ENCODE measurements at places on chromosomes 5 and 9.
A peak's percentile ranks its signal among the peaks of the same experiment; 100 is the strongest.

GRCh38 chr5:95773335-95774059 lies 42.4 kb downstream of the RHOBTB3 start:
- peak; percentile 43 for DNase-seq

DNA sequence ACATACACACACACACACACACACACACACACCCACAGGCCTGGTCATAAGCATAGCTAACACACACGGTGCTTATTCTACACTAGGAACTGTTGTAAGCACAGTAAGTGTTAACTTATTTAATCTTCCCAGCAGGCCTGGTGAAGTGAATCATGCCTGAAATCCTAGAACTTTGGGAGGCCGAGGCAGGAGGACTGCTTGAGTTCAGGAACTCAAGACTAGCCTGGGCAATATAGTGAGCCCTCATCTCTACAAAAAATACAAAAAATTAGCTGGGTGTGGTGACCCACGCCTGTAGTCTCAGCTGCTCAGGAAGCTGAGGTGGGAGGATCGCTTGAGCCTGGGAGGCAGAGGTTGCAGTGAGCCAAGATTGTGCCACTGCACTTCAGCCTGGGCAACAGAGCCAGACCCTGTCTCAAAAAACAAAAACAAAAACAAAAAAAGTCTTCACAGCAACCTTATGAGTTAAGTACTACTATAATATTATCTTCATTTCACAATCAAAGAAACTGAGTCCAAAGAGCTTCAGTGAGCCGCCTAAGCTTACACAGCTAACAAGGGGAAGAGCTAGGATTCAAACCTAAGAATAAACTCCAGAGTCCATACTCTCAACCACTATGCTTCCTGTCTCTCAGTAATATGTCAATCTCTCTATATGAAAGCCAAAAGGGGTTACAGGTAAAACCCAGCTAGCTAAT lies 2.3 kb downstream of the MEGF9 start:
- no peak for DNase-seq

DNA sequence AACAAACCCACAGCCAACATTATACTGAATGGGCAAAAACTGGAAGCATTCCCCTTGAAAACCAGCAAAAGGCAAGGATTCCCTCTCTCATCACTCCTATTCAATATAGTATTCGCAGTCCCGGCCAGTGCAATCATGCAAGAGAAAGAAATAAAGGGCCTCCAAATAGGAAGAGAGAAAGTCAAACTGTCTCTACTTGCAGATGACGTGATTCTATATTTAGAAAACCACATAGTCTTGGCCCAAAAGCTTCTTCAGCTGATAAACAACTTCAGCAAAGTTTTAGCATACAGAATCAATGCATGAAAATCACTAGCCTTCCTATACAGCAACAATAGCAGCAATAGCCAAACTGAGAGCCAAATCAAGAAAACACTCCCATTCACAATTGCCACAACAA lies 333.7 kb upstream of the EDIL3 start:
- no peak for DNase-seq

DNA sequence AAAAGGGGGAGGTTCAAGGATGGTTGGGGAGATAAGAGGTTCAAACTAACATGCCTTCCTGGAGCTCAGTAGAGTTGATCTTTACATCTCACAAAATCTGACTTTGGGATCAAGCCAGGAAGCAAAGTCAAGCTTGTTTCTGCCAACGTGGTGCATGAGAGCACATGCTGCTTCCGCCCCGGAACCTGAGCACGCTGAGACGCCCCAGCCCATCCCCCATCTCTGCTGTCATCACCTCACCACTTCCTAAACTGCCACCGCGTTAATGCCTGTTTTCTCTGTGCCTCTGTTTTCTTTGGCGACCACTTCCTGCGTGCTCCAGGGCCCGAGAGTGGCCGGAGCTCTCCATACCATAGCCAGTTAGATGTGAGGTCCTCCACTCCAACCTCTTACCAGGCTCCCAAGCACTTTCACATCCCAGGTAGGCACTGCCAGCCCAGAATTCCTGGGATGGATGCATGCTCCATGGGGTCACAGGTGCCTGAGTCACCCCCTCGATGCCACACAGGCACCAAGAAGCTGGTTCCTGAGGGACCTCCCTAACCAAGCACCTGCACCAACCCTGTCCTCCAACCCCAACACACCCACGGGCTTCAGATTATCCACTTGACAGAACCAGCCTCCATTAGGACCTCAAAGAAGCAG lies 31.2 kb upstream of the AFAP1L1 start:
- DNase-seq: no peak

- no peak for DNase-seq
Measured at GRCh38 chr9:137128862-137129455, 10.0 kb upstream of the GRIN1 start.

DNA sequence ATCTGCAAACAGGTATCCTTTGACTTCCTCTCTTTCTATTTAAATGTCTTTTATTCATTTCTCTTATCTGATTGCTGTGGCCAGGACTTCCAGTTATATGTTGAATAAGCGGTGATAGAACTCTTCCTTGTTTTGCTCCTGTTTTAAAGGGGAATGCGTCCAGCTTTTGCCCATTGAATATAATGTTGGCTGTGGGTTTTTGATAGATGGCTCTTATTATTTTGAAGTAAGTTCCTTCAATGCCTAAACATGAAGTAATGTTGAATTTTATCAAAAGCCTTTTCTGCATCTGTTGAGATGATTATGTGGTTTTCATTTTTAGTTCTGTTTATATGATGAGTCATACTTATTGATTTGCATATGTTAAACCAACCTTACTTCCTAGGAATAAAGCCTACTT lies 300.5 kb upstream of the CTNND2 start:
- no peak for DNase-seq

DNA sequence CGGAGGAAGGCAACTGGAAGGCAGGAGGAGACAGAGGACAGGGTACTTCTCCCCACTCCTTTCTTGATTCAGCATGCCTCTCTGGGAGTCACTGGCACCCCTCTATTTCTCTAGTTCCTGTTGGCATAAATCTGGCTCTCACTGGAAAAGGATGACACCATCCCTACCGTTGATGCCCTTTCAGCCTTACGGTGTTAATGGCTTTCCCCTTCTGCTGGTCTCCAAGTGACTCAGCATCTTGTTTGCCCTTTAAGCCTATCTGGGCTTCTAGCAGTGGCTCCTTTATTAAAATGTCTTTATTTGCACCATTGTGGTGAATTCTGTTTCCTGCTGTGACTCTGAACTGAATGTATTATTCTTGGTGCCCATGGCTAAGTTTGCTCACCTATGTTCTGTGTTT lies 227.3 kb upstream of the GLRA1 start:
- DNase-seq: no peak

DNA sequence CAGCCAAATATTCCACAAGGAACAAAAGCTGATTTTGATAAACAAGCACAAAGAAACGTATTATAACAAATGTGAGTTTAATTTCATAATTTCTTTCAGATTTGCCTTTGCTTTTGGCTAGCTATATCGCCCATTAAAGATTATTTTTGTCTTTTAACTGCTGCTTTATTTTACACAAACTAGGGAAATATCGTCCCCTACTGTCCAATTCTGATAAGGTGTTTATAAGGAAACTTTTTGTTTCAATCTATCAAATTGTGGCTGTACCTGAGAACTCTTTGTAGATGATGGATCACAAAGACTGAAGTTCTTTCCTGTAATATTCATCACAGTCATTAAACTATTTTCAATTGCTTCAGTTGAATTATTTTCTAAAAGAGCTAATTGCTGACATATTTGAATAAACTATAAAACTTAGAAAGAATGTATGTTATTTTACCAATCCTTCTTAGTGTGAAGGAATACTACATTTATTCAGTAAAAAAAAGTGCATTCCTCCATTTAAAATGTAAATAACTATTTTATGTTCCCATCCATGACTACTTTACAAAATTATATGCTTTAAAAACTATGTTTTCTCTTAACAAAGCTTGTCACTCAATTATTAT lies 431.3 kb upstream of the ITGA1 start:
- DNase-seq: peak; percentile 25

- DNase-seq: no peak
Measured at GRCh38 chr5:138978080-138978479, 102.9 kb upstream of the LRRTM2 start.

DNA sequence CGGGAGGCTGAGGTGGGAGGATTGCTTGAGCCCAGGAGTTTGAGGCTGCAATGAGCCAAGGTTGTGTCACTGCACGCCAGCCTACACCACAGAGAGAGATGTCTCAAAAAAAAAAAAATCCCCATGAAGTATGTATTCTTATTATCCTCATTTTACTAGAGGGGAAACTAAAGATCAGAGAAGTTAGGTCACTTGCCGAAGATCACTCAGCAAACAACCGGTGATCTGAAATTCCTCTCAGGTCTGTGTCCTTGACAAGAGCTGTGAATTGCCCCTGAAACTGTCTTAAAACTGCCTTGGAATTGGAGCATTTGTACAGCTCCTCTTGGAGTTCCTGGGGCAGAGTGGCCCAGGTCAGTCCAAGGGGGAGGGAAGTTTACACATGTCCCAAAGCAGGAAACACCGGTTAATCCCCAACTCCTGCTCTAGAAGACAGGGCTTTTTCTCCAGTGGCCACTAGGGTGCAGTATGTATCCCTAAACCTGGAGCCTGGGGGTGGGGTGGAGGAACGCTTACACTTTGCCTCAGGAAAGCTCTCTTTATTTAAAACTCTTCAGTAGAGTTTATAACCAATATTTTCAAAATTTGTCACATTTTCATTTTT lies 27.6 kb downstream of the AQP7 start:
- peak; percentile 87 for DNase-seq

DNA sequence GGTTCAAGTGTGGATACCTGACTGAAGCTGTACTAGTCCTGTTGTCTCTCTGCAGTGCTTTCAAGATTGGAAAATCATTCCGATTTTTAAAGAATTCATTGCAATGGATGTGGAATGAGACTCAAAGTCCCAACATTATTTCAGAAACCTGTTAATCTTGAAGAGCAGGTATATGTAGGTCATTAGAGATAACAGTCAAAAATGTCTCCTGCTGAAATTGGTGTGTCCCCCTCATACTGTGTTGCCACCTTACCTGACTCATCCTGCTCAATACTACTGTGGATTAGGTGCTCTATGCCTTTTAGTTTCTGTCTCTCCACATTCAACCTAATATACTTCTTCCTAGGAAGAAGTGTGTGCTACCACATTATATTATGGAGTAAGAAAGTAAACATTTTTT lies 91.1 kb upstream of the NR3C1 start:
- DNase-seq: no peak

- no peak for DNase-seq
Measured at GRCh38 chr9:76417394-76417793, 23.2 kb upstream of the RFK start.

- peak; percentile 92 for DNase-seq
Measured at GRCh38 chr5:58849223-58849622, 266.3 kb downstream of the RAB3C start.

- DNase-seq: no peak
Measured at GRCh38 chr9:130918826-130919558, 20.1 kb downstream of the FIBCD1 start.

DNA sequence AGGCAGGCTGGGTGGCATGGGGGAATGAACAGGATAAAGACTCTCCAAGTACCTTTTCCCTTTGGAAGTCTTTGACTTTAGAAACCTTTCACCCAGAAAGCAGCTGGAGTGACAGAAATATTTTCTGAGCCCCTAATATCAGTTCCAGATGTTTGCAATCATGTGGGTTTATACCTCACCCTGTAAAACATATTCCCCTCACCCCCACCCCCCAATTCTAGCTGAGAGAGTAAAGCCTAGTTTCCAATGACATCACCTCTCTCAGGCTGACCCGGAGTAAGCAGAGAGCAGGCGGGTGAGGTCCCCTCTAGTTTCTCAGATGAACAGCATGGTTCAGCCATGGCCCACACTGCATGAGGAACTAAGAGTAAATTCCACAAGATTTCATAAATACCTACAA lies 82.9 kb upstream of the TRIM32 start:
- DNase-seq: no peak

- DNase-seq: no peak
Measured at GRCh38 chr9:117234103-117234502, 180.8 kb downstream of the ASTN2 start.
